Stimulated activated CD4-positive, alpha-beta T cell treated with anti-CD3 and anti-CD28 coated beads, TNF-alpha, amount 100 ng/mL, for 24 hours (primary cell): ENCODE measurements at places on chromosomes 6 and 20.

GRCh38 chr6:33000055-33000454 lies 9.3 kb downstream of the HLA-DOA start:
- no peak for DNase-seq

GRCh38 chr6:81792826-81793225 lies 40.3 kb upstream of the TENT5A start:
- no peak for DNase-seq

DNA sequence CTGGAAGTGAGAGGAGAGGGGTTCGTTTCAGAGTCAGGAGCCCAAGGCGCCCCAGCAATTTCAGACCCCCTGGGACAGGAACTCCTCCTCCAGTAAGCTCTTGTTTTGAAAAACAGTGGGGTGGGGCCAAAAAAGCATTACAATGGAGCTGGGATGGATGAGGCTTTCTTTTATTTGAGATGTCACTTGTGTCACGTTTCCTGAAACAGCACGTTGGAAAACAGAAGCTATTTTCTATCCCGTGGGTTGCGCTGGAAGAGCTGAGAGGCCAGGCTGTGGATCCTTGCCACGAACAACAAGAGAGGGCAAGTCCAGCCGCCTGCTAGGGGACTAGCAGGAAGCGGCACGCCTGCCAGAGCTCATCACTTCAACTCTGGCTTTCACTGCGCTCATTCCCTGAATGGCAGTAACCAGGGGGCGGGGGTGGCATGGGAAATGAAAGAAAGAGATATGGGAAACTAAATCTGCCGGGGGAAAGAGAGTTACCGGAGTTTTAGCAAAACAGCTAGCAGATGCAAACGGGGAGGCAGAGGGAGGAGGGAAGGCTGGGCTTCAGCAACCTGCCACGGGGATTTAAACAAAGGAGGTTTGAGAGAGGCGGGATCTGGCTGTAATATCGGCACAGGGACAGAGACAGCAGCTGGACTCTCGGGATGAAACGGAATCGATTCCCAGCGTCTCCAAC lies 34.6 kb downstream of the GCNT2 start:
- DNase-seq: no peak

GRCh38 chr6:13238017-13238416 lies 90.3 kb downstream of the TBC1D7 start:
- DNase-seq: no peak

- no peak for DNase-seq
These were observed 37.2 kb upstream of the IL20RA start for GRCh38 chr6:137081997-137082396.
